ENCODE measurements at places on chromosomes 5 and 9.

- no peak for DNase-seq
Measured at GRCh38 chr9:133818444-133818843, 80.3 kb upstream of the SARDH start.

DNA sequence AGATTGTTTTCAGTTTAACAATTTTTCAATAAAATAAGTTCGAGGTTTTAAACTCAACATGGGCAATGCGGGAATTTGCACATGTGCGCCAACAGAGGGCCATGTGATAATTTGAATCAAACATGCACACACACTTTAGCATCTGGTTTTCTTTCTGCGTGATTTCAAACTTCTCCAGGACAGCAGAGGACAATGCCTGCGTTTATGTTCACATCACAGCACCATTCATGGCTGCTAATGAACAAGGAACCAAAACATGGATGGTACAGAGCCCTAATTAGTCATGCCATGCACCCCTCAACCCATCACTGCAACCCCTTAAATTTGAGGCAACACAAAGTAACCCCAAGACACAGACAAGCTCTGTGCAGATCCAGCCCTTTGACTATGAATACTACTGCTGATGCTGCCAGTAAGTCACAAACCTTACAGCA, 2.8 kb downstream of the SHC3 start:
- DNase-seq: peak; percentile 42

- DNase-seq: no peak
Measured at GRCh38 chr9:117800389-117800788, 96.2 kb downstream of the TLR4 start.

DNA sequence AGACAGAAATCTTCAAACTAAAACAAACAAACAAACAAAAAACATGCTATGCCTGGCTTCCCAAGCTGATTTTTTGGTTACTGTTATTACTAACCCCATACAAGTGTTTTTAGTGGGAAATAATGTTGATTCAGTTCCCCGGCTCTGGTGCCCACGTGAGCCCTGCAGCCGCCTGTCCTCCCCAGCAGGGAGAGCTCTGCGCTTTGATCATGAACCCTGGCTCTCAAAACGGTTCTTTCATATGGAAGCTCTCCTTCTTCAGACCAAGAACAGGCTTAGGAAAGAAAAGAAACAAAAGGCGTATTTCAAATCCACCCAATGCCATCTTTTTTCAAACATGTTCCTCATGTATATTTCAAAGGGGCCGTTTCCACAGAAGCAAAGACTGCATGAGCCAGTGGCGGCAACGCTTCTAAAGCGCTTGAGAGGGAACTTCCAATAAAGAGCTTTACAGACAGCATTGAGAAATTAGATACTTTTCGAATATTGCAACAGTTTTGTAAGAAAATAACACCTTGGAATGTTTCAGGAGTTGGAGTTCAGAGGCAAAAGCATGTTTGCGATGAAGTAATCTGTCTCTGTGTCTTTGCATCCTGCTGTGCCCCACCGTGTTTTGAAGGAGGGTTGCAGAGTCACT, 74.8 kb downstream of the ICE1 start:
- peak; percentile 56 for DNase-seq

DNA sequence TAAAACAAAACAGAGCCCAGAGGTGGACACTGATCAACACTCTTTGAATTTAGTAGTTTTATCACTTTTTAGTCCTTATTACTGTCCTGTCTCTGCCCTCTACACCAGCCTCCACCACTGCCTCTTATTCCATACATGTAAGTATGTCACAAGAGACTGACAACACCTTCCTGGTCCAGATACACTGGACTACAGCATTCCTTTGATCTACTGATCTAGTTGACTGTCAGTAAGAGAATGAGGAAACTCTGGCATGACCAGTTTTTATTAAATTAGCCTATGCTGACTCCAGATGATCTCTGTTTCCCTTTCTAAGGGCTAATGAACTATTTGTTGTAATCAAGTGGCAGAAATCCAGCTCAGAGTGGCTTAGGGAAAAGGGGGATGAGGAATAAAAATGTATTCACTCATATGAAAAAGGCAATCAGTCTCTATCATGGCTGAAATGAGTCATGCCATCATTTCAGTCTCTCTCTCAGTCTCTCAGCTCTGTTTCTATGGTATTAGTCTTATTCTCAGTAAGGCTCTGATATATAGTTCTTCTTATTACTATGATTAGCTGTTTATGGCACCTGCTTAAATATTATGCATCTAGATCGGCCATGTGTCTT, 5.5 kb downstream of the ARHGEF37 start:
- no peak for DNase-seq

- no peak for DNase-seq
Measured at GRCh38 chr5:150428106-150428876, 15.6 kb upstream of the CD74 start.

GRCh38 chr5:173767574-173768266, 120.4 kb upstream of the CPEB4 start:
- no peak for DNase-seq

DNA sequence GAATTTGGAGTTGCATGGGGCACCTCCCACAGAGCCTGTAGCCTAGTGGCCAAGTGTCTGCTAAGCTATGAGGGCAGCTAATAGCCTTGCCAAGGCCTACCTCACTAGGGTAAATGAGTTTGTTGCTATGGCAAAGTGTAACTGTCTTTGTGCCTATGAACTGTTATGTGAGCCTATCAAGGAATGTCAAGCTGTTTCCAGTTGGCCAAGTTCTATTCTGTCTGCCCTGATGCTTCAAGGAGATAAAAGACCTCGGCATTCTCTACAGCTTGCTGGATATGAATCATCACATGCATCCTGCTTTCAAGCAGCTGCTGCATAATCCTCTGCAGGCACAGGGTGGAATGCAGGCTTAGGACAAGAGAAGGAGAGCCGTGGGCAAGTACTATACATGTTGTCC, 69.8 kb upstream of the CCDC112 start:
- DNase-seq: peak; percentile 95

GRCh38 chr5:141172381-141173204, at the start of gene PCDHB7:
TSS of gene PCDHB7 (plus strand) at chr5:141172644. CDS start at chr5:141172836, 192 bp downstream.
- DNase-seq: peak; percentile 7

DNA sequence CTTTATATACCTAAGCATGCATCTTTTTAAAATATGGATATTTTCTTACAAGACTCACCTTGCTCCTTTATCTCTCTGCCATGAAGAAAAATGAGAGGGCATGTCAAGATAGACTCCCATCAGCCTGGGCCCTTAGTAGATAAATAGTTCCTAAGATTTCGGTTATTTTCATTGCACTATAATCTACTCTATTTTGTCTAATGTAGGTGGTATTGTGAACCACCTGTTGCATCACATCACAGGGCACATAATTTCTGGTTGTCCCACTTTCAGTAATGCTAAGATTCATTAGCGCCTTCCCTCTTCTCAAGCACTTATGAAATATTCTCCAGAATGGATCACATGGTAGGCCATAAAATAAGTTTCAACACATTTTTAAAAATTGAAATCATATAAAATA, 202.5 kb upstream of the ADRA1B start:
- no peak for DNase-seq

DNA sequence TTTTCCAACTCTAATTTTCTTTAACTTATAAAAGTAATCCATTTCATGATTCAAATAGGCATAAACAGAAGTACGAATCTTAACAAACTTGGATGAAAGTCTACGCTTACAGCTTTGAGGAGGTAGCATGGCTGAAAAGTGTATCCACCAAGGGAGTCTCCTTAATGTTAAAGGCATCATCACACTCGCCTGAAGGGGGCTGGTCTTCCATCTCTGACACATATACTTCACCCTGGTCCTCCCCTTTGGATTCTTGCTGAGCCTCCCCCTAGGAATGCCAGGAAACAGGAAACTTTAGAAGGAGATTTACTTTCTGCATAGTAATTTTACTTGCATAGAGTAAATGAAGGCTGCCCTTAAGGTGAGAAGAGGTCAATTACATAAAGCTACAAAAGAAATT, 10.3 kb upstream of the NME5 start:
- peak; percentile 36 for DNase-seq

DNA sequence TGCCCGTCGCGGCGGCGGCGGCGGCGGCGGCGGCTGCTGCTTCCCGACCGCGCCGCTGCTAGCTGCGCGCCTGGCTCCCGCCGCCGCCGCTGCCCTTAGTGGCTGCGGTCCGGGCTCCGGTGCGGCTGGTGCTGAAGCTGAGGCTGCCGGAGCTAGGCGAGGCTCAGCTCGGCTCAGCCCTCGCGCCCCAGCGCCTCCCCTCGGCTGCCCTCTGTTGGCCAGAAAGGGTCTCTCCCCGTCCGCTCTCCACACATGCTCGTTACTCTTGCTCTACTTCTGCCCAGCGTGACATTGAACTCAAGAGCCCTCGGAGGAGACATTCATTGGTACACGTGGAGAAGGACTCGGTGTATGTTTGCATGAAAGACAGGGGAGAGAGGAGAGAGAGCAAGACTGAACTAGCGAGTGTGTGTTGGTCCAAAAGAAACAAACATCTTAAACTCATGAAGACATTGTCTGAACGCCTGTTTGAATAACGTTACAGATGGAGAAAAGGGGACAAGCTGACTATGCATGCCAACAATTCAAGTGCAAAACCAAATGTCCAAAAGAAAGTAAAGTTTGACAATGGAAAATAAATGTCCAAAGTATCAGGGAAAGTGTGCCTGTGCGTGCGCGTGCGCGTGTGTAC, at the start of gene HCN1:
Gene HCN1, minus strand, starts transcription at position 175 of the 631 bp plus-strand sequence.
- peak; percentile 67 for DNase-seq
